ENCODE measurements at places on chromosomes 16 and 17. TPM values are rescaled to one million over a fixed set of nuclear protein-coding genes. Genes with fewer than 3 reads are reported as not detected.

DNA sequence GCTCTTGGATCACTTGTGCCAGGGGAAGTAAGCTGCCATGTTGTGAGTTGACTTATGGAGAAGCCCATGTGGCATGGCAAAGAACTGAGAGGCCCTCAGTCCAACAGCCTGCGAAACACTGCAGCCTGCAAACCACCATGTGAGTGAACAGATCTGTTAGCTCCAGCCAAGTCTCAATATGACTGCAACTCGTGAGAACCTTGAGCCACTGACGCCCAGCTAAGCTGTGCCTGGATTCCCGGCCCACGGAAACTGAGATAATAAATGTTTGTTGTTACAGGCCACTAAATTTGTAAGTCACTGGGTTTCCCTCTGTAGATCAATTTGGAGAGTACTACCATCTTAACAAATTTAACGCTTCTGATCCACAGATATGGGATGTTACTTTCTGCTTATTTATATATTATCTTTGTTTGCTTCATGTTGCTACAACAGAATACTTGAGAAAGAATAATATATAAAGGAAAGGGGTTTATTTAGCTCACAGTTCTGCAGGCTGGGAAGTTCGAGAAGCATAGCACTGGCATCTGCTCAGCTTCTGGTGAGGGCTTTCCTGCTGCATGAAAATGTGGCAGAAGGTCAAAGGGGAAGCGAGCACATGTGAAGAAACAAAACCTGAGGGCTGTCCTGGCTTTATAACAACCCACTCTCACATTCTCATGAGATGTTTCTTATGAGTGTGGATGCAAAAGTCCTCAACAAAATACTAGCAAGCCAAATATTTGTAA lies 29.4 kb upstream of the ATP2A3 start:
- no peak for DNase-seq

DNA sequence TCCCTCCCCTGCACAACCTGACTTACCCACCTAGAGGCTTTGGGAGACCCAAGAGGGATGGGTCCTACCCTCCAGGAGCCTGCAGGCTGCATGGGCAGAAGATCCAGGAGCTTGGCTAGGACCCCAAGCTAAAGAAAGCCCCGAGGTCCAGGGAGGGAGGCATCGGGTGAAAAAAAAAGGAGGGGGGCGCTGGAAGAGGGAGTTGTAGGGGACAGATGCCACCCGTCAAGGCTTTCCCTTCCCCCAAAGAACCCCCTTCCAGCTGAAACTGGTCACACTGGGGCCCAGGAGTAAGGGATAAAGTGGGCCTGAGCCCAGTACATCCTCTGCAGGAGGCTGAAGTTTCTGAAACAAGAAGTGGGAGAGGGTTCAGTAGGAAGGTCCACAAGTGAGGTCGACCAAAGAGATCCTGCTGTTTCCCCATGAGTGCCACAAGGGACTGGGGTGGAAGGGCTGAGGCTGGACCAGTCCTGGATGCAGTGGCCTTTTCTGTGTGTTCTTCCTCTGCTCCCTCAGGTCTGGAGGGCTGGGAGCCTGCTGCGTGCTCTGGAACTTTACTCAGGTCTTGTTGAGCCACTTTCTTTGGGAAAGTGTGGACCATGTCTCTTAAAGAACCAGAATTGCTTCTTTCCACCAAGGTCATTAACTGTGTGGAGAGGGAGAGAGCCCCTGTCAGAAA lies 14.2 kb upstream of the CBFB start:
- DNase-seq, result no peak

LPCAT2 gene
- total RNA-seq, result 11.7 TPM

KRT33A gene
- not detected for total RNA-seq

GRCh38 chr17:79042421-79043190 lies 18.6 kb downstream of the C1QTNF1 start:
- DNase-seq, result peak; percentile 71

GRCh38 chr17:82350182-82351030 lies 8.6 kb upstream of the TEX19 start:
- peak; percentile 75 for DNase-seq

NLE1 gene
- 17.6 TPM for total RNA-seq

LPO gene
- total RNA-seq, result not detected

GRCh38 chr16:27966756-27967155 lies 96.8 kb downstream of the GSG1L start:
- DNase-seq, result no peak

DNA sequence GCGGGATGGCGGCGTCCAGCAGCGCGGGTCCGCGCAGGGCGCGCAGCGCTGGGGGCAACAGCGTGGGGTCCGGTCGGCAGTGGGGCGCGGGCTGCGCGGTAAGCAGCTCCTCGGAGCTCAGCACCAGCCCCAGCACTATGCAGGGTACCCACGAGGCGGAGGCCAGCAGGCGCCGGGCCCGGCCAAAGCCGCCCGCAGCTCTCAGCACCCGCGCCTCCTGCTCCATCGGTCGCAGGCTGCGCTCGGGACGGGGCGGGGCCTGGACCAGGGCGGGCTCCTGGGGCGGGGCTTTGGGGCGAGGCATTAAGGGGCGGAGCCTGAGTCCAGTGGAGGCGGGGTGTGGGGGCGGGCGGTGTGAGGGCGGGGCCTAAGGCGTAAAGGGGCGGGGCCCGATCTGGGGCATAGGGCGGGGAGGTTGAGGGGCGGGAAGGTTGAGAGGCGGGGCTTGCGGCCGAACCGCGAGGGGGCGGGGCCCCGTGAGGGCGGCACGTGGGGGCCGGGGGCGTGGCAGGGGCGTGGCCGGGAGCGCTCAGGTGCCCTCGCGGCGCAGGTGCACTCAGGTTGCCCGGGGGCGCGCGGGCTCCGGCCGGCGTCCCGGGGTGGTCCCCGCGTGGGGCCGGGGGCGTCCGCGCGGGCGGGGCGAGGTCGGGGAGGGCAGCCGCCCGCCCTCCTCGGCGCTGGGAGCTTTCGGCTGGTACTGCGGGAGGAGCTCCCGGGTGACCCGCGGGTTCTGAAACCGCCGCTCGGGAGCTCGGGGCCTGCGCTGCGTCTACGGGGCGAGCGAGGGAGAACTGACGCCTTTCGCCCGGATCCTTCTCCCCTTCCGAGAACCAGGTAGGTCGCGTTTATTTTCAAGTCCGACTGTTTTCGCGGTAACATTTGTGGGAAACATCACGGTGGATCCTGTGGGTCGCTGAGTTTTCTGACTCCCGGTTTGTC lies 1.4 kb upstream of the SLC22A31 start:
- DNase-seq, result no peak

DNA sequence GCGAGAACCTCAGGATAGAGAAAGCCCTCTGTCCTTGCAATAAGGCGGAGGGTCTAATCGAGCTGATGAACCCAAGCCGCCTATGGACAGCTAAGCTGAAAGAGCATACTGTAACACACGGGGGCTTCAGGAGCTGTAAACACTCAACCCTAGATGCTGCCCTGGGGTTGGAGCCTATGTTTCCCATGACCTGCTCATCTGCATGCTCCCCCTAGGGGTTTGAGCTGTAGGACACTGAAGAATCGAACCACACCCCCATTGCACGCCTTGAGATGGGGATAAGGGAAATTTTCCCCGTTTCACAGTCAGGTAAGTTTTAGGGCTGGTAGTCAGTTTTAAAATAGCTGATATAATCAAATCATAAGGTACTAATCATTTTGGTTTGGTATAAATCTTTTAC lies 675.6 kb upstream of the CDH8 start:
- no peak for DNase-seq

JUP gene
- 5.5 TPM for total RNA-seq

DNA sequence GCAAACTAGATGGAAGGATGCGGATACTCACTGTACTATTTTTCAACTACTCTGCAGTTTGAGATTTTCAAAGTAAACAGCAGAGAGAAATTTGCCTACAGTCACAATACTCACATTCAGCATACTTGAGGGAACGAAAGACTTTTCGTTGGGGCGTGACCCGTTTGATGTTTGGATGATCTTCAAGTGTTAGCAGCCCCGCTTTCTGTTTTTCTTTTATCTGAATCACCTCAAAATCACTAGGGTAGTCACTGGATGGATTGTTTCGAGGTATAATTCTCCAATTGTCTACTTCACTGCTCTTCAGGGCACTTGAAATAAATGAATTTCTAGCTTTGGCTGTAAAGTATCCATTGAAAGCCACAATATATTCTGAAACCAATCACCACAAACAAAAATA lies 17.8 kb downstream of the MBTPS1 start:
- no peak for DNase-seq

CMTR2 gene
- 27.0 TPM for total RNA-seq

GRCh38 chr16:85477801-85478363 lies 135.2 kb upstream of the GSE1 start:
- DNase-seq, result no peak

- no peak for DNase-seq
Measured at GRCh38 chr17:48297825-48298224, 132.2 kb downstream of the SKAP1 start.

- no peak for DNase-seq
Measured at GRCh38 chr16:9112166-9112843, 20.9 kb downstream of the HAPSTR1 start.

GRCh38 chr17:6507535-6507934 lies 48.8 kb downstream of the PITPNM3 start:
- DNase-seq, result peak; percentile 75

DNA sequence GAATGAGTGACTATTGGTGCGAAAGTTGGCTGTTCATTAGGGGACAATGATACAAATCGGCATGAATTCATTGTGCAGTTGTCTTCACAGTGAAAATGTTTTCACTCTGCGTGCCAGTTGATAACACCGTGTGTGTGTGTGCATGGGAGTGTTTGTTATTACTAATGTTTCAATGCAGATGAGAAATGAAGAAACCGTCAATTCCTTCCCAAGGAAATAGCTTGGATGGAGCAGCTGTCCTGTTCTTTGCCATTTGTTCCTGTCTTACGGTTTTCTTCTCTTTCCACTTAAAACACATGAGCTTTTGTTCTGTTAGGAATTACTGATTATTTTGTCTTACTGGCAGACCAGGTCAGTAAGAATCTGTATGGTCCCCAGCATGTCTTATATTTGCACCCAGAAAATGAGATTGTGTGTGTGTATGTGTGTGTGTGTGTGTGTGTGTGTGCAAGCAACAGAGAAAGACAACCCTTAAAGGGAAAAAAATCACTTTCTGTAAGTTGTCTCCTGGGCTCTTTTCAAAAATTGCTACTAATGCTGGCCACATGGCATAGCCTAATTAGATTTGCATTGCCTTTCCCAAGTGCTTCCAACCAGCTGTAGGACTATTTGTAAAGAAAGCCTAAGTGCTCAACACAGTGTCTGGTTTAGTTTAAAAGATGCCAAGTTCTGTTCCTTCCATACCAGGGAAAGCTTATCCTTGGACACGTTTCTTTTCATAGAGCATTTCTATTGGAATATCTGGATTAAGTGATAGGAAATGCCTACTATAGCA lies 23.8 kb downstream of the SHISA9 start:
- no peak for DNase-seq

KRT20 gene
- total RNA-seq, result not detected

- no peak for DNase-seq
Measured at GRCh38 chr17:50087912-50088405, 7.2 kb upstream of the PDK2 start.

NACA2 gene
- total RNA-seq, result not detected

- DNase-seq, result no peak
Measured at GRCh38 chr16:50522324-50522723, 25.9 kb upstream of the NKD1 start.

DNA sequence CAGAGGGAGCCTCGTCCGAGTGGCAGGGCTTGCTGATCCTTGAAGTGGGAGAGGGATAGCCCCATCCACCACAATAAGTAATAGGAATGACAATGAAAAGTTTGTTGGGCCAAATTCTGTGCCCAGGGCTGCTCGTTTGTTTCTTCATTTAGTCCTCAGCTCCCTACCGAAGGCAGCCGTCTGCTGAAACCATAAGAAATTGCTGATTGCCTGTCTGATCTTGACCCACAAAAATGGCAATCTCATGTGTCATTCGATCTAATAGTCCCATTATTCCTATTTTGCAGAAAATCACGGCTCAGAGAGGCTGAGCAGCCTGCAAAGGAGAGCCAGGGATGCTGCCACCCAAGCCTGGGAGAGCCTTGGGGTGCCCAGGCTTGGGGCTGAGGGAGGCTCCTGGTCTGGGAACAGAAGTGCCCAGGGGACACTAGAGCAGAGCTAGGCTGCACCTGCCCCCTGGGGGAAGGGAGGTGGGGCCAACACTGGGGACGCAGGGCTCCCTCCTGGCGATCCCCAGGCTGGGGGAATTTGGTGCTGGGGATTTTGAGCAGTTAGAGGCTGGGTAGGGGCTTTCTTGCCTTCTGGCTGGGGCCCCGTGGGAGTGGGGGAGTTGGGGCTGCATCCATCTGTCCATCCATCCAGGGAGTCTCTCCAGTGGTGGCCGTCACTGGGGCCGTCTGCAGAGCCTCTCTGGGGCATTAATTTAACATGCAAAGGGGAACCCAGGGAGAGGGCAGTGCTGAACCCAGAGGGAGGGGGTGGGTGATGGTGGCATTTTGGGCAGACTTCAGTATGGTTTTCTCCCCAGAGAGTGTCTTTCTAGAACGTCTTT lies 53.5 kb downstream of the SOCS1 start:
- no peak for DNase-seq

- no peak for DNase-seq
Measured at GRCh38 chr16:2671741-2672140, 10.6 kb upstream of the KCTD5 start.

DNA sequence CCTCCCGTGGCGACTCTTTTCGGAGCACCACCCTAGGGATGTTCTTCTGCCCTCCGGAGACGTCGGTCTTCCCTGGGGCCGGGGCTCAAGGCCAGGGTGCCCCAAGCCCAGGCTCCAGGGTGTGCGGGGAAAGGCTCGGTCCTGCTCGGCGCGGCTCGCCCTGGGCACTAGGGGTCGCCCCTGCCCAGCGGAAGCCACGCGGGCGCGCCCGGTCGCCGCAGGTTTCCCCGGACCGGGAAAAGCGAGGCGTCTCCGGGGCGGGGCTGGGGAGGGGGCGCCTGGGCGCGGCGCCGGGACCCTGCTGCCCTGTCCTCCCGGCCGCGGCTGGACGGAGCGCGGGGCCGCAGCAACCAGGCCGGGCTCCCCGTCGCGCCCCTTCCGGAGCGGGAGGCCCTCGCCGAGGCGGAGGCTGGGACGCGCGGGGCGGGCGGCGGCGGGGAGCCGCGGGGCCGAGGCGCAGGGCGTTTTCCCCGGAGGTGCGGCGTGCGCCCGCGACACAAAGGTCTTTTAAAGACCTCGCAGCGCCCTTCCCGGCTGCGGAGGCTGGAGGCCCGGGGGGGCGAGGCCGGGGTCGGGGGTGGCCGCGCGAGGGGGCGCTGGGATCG lies 76.4 kb downstream of the MRC2 start:
- DNase-seq, result peak; percentile 58

HS3ST3B1 gene
- 9.7 TPM for total RNA-seq

DNA sequence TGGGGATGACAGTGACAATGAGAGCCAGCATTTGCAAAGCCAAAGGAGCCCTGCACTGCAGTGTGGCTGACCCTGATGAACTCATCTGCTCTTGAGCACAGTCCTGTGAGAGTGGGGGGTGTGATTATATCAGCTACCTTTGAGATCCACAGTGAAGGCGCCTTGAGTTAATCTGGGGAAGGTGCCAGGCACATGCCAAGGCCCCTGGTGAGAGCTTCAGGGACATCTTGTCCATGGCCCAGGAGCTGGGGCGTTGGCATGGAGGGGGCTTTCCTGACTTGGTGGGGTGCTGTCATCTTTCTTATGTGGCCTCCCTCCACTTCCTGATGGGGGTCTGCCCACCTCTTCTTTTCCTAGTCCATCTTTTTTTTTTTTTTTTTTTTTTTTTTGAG lies 86.5 kb downstream of the SNX29 start:
- DNase-seq, result no peak

- peak; percentile 26 for DNase-seq
Measured at GRCh38 chr17:52678211-52678610, 519.7 kb upstream of the CA10 start.

KRT25 gene
- not detected for total RNA-seq

All from H4 (cell line).